NCI-H446 treated with DMSO at 0.1 percent for 48 hours (cell line): ENCODE measurements at places on chromosomes 7 and 10.
A peak's percentile ranks its signal among the peaks of the same experiment; 100 is the strongest.

DNA sequence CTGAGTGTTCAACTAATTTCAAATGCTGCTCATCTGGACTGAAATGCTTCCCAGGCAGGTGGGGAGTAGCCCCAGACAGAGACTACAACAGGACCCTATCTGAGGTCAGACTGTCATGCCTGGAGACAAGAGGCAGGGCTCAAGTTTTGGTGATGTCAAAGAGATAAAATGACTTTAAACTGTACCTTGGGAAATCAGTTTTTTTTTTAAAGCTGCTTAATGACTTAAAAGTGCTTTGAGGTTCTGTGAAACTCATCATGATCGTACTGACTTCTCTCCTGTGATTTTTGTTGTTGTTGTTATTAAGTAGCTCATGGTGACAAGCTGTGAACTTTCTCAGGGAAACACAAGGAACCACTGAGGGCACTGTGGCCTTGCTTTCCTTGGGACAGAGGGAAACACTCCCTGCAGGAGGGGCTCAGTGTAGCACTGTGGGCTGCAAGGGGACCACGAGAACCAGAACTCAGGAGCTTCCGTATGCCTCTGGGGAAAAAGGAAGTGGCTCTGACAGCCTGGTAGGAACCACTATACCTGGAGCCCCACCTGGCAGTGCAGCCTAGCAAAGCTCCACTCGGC, 9.5 kb downstream of the HIPK2 start:
- DNase-seq: no peak

DNA sequence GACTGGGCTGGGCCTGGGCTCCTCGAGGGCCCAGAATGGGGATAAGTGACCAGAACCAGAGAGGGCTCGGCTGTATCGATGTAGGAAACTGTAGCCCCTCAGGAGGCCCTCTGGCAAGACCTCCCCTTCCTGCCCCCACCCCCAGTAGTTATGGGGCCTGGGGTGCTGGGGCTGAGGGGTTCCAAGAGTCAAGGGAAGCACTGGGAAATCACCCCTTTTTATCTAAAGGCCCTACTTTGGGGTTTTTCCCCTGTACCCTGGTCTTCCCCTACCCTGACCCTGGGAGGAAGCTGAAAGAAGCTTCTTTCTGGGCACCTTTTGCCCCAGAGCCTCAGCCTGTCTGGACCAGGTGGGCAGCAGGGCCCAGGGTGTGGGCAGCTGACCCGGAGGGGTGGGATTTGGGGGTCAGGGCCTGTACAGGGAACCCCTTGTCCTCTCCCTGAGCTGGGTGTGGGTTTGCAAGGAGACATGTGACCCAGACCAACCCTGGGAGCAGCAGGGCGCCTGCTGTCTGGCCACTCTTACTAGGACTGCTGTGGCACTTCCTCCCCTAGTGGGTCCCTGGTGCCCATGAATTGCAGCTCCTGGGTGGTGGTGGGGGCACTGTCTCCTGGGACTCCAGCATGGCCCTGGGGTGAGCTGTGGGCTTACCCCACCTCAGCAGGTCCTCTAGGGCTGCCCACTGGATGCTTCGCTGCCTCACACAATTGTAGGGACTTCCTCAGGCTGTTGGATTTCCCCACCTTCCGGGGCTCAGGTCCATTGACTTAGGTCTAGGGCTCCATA, 1.5 kb downstream of the IRF5 start:
- no peak for DNase-seq

- DNase-seq: no peak
These were observed 116.4 kb downstream of the PTEN start for GRCh38 chr10:87979847-87980246.

DNA sequence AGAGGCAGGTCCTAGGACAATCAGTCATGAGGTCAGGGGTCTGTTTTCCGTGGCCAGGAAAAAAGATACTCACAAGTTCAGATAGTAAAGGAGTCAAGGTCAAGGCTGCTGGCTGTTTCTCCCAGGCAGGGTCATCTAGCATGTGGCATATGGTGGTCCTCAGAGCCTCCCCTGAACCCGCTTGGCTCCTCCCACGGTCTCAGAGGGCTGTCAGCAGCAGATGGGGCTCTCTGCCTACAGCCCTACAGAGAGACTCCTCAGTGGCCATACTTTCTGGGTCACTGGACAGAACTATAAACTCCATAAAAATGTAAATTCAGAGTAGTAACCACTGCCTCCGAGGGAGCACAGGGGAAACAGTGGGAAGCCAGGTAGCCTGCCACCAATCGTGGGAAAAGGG, 11.3 kb upstream of the DRGX start:
- no peak for DNase-seq

DNA sequence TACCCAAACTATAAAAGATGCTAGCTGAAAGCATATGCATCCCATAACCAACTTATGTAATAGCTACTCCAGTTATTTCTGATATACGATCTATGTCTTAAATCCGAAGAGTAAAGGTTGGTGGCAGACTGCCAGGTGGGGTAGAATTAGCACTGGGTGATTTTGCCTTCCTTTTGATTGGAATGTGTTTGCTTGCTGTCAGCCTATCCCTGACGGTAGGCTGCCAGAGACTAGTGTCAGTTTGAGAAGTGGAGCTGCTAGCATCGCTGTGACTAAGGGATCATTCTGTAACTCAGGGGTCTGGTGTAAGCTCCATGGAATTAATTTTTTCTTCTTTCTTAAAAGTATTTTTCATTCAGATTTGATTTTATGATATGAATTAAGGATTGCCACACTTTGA, 9.5 kb upstream of the SEM1 start:
- DNase-seq: no peak

- no peak for DNase-seq
These were observed 79.8 kb downstream of the EPDR1 start for GRCh38 chr7:38000272-38000671.

DNA sequence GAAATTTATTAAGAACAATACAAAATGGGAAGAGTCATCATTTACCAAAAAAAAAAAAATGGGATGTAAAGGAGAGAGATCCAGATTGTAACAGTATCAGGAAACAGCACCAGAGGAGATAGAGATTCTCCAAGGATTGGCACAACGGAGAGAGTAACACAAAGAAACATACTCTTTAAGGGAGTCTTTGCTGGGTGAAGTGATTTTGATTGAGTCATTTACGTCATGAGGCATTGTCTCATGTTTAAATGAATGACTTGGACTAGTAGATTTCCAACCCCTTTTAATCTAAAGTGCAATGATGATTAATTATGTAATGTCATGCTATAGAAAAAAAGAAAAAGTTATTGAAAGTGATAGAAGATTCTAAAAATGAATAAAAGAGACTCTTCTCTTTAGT, 68.8 kb downstream of the ITGB8 start:
- DNase-seq: no peak

DNA sequence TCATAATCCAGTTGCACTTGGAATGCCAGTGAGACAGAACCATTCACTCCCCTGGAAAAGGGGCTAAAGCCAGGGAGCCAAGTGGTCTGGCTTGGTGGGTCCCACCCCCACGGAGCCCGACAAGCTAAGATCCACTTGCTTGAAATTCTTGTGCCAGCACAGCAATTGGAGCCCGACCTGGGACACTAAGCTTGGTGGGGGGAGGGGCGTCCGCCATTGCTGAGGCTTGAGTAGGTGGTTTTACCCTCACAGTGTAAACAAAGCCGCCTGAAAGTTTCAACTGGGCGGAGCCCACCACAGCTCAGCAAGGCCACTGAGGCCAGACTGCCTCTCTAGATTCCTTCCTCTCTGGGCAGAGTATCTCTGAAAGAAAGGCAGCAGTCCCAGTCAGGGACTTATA, 200.7 kb upstream of the NPSR1 start:
- no peak for DNase-seq

GRCh38 chr7:74489997-74490945, 36.6 kb downstream of the GTF2IRD1 start:
- no peak for DNase-seq

DNA sequence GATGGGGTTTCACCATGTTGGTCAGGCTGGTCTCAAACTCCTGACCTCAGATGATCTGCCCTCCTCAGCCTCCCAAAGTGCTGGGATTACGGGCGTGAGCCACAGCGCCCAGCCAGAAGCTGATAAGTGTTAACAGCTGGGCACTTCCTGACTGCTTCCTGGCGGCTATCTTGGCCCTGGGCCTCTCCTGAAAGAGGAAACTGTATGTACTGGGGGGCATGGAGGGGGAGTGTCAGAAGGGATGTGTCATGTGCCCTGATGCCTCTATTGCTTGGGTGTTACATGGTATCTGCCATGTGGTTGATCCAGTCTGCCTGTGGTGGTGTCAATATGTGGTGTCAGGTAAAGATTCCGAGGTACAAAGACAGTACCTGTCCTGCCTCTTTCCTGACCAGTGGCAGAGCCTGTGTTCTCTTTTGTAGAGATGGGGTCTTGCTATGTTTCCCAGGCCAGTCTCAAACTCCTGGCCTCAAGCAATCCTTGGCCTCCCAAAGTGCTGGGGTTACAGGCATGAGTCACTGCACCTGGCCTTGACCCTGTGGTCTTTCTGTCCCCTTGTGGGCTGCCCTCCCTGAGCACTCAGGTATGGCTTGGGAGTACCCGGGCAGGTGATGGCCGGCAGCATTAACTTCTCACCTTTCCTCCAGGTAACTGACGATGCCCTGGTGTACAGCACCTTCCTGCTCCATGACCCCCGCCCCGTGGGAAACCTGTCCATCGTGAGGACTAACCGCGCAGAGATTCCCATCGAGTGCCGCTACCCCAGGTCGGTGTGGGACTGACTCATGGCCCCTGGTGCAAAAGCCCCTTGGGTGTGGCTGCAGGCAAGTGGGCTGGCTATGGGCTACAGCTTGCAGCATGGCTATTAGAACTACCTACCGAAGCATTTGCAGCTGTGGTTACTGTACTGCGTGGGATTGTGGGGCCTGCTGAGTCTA, 4.4 kb downstream of the ZP3 start:
- no peak for DNase-seq

GRCh38 chr10:47412869-47413268, 28.8 kb upstream of the ZNF488 start:
- DNase-seq: no peak

GRCh38 chr7:70573071-70573661, 558.8 kb upstream of the GALNT17 start:
- DNase-seq: peak; percentile 98

GRCh38 chr10:70760271-70760787, 24.8 kb downstream of the TBATA start:
- DNase-seq: no peak

GRCh38 chr10:11861811-11862428, 38.8 kb downstream of the PROSER2 start:
- DNase-seq: no peak

- no peak for DNase-seq
These were observed 60.4 kb downstream of the FZD1 start for GRCh38 chr7:91324663-91325062.

DNA sequence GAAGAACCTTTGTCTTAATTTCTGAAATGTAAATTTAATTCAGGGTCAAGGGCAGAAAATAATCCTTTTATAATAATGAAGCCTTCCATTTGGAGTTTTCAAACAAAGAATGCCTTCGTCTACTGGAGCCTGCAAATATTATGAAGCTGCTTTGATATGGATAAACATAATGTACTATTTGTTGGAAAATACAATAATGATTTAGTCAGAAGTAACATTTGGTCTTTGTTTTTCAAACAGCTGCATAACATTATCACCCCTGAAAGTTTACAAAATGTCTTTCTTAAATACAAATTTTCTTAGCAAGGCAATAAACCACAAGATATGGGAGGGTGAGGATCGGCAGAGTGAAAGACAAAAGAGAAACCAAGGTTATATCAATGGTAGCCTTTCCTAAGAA, 41.5 kb downstream of the TMEM26 start:
- no peak for DNase-seq

DNA sequence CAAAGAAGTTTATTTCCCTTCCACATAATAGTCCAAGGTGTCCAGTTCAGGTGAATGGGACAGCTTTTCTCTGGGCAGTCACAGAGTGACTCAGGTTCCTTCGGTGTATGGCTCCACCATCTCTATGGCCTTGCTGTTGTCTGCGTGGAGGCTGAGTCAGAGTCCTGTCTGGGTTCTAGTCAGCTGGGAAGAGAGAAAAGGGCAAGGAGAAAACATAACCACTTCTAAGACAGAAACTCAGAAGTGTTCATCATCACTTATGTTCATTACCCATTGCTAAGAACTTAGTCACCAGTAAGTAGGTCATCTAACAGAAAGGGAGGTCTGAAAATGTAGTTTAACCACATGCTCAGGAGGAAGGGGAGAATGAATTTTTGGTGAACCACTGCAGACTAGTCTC, 32.4 kb upstream of the CCDC7 start:
- DNase-seq: no peak

DNA sequence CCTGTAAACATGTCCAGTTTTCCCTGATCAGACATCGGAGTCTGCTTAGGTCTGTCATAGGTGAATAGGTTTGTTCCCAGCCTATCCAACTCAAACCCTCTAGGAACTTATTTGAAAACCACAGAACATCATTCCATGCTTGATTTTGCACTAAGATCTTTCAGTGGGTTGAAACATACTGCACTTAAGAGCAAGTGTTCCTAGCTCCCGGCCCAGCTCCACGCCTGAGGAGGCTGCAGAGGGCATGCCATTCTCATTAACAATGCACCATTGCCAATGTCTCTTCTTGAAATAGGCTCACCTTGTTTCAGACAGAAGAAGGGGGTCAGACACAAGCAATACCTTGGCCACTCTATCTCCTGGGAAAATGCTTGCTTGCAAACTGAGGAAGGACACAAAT, 78.0 kb upstream of the EGR2 start:
- no peak for DNase-seq

GRCh38 chr10:896982-897381, 34.5 kb downstream of the LARP4B start:
- DNase-seq: no peak

DNA sequence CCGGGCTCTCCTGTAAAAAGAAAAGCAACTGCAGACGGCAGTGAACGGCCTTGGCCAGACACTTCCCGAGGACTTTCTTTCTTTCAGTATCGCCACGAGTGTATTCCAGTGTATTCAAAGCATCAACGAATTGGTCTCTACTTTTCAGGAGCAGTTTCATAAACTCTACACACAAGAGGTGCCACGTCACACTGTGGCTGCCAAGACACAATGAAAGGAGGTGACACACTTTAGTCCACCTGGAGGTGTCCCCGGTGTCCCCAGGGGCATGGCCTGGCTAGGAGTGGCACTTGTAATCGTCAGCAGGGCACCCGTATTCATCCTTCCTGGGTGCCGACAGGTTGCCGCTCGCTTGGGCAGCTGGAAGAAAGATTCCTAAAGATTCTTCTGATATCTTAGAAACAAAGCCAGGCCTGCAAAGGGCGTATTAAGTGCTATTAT, 5.0 kb downstream of the TNS3 start:
- no peak for DNase-seq

- peak; percentile 40 for DNase-seq
These were observed 72.6 kb downstream of the ITGB8 start for GRCh38 chr7:20403331-20403730.

- DNase-seq: no peak
These were observed 29.0 kb upstream of the MPP7 start for GRCh38 chr10:28331841-28332240.

DNA sequence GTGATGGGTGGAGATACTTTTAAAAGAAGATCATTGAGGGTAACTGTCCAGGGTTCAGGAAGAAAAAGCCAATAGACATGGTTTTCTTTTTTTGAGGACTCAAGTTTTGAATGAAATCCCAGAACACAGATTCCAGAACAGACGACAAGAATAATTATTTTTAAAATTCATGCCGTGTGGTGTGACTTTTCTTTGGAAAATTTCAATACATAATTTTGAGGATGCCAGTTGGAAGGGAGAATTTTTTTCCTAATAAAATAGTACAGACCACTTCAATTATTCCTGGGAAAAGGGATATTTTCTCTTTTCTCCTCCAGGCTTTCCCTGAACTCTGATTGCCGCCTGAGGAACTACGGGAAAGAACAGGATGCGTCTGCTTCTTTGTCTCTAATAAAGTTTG, 951.4 kb downstream of the KCNMA1 start:
- DNase-seq: no peak
